ENCODE measurements at places on chromosomes 12 and 14. TPM values are rescaled to one million over a fixed set of nuclear protein-coding genes. Genes with fewer than 3 reads are reported as not detected.
A peak's percentile ranks its signal among the peaks of the same experiment; 100 is the strongest.

The CD163L1 gene
- total RNA-seq = 5.4 TPM

The ERBB3 gene
- total RNA-seq = 0.88 TPM

The CABP1 gene
- total RNA-seq = not detected

The KRT6C gene
- not detected for total RNA-seq

The TMEM132C gene
- total RNA-seq = not detected

The NEDD1 gene
- total RNA-seq = 34.7 TPM

- peak; percentile 25 for DNase-seq
These were observed 79.7 kb upstream of the MYF6 start for GRCh38 chr12:80627782-80628181.

GRCh38 chr12:89857652-89858274 is 149.1 kb upstream of the ATP2B1 start:
- DNase-seq = no peak

DNA sequence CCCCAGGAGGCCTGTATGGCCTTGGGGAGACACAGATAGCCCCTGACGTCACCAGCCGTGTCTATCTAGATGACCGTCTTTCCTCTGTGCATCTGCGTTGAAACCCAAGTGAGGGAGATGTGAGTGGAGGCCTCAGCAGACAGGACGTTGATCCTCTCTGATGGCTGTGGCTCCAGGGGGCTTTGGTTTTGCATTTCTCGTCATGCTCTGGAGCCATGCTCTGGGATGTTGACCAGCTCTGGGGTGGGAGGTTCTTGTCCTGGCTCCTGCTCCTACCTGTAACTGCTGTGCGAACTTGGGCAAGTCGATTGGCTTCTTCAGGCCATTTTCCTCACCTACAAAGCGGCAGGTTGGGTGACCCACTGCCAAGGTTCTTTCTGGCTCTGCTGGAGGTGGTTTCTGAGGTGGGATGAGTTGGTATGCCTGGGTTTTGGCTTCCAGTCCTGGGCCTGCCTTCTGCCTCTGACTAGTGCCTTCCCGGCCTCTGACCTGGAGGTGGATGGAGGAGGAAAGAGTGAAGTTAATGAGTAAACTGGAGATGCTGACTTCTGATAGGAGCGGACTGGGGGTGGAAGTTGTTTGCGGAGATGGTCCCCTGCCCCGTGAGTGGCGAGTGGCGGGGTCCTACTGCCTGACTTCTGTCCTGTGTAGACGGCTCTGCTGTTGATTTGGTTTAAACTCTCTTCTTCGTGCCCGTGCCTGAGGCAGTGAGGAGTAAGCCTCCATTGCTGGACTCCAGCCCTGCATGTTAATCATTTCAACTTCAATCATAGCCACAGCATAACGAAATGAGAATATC is 8.4 kb downstream of the TSPAN9 start:
- DNase-seq = no peak

DNA sequence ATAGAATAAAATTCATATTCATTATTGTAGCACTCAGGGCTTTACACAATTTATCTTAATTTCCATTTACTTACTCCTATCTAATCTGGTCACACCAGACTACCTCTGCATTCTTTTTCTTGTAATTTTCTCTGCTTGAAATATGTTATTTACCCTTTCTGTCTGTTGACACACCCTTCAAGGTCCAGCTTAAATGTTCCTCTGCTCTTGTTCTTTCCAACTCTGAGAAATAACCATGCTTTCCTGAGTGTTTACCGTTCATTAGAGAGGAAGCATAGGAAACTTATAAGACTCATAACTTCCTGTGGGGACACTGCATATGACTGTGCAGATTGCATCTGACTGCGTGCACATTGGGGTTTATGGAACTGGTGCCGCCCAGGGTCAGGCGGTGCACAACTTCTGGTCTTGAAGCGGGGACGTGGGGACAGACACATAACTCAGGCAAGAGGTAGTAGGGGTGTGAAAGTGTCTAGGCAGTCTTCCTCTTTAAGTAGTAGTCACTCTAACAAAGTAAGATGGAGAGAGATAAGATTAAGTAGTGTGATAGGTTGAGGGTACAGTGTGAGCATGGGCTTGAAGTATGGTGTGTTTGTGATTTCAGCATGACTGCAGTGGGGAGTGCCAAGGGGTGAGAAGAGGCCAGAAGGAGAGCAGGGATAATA is 42.6 kb upstream of the FOXJ2 start:
- peak; percentile 60 for DNase-seq

DNA sequence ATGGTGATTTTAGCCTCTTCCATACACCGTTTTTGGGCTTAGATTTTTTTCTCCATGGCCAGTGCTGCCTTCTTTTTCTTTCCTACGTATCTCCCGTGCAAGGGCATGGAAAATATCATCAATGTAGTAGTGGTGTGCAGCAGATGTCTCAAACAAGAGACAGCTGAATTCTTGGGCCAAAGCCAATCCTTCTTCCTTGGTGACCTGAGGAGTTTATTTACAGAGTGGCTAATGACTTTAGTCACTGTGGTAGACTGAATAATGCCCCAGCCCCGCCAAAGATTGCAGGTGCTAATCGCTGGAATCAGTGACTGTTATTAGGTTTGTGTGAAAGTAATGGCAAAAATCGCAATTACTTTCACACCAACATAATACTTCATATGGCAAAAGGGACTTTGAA is 235.5 kb upstream of the NOS1 start:
- no peak for DNase-seq

- no peak for DNase-seq
These were observed 3.9 kb upstream of the ATN1 start for GRCh38 chr12:6923851-6924250.

DNA sequence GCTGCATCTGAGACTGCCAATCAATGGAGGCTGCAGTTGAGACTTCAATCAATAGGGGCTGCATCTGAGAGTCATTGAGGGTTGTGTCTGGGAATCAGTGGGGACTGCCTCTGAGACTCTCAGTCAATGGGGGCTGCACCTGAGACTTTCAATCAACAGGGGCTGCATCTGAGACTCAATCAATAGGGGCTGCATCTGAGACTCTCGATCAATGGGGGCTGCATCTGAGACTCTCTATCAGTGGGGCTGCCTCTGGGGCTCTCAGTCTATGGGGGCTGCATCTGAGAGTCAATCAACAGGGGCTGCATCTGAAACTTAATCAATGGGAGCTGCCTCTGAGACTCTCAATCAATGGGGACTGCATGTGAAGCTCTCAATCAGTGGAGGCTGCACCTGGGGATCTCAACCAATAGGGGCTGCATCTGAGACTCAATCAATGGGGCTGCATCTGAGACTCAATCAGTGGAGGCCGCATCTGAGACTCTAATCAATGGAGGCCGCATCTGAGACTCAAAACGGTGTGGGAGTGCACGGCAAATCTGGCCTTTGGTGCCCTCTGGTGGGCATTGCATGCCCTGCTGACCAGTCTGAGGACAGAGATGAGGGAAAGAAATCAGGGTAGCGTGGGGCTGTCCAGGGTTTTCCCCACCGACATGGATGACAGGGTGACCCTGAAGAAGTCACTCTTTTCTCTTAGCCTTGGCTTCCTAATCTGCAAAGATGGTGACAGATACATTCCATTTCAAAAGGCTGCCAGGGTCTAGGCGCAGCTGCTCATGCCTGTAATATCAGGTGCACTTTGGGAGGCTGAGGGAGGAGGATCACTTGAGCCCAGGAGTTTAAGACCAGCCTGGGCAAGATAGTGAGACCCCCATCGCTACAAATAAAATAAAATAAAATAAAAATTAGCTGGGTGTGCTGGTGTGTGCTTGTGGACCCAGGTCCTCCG is 41.3 kb upstream of the EIF5 start:
- DNase-seq = peak; percentile 84

DNA sequence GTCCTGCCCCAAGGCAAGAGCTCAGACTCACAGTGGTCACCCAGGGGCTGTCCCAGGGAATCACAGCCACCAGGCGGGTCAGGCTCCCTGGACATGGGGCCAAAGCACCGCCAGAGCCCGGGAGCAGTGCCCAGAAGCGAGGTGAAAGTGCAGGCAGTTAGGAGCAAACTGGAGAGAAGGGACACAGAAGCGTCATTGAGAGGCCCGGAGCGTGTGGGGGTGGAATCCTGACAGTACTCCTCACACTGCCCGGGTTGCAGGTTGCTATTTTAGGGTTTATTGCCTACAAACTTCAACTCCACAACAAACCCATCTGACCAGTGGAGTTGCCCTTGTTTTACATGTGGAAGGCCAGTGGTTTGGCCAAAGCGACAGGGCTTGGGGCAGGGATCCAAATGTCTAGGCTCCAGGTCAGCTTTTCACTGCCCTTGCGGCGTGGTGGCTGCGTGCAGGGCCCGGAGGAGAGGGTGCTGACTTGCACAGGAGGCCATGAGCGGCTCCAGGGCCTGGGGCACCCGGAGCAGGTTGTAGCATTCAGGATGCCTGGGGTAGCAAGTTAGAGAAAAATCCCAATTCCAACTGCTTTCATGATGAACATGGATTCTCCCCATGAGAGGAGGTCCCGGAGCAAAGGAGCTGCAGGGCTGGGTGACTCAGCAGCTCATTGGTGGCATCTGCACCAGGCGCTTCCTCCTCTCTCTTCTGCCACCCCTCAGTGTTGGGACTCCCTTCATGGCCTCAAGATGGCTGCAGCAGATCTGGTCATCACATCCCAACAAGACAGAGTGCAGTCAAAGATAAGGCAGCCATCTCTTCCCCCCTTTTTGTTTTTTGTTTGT is 112.3 kb upstream of the NCOR2 start:
- no peak for DNase-seq

- DNase-seq = no peak
These were observed 9.8 kb upstream of the MCRS1 start for GRCh38 chr12:49577589-49578315.

GRCh38 chr12:54544743-54545142 is 4.7 kb upstream of the PDE1B start:
- no peak for DNase-seq

DNA sequence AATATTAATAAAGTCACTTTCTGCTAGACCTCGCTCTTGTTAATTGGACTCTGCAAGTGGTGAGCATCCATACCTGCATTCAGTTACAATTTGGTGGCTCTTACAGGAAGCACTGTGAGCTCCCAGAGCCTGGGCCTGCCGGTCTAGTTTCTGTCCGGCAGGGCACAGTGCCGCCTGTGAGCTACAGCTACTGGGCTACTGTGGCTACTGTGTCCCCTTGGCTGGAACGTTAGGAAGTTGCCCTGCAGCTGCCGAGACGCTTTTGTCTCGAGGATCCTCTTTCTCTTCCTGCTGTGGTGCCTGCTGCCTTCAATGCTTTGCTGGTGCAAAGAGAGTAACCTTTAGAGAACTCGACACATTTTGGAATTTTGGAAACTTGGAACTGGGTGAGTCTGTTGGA is 44.6 kb upstream of the PTGDR start:
- no peak for DNase-seq

DNA sequence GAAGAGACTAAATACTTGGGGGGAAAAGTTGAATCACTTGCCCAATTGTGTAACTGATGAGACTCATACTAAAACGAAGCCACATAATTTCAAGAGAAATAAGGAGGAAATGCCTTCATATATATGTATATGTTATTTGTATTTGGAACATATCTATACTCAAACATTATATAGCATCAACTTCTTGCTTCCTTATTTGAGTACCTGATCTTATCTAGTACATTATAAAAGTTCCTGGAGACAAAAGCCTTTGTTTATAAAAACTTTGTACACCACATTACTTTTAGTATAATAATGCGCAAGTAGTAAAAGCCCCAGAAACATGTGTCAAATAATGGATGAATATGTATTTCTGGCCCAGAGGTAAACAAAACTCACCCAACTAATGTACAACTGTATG is 92.0 kb downstream of the SLC2A13 start:
- no peak for DNase-seq

- no peak for DNase-seq
These were observed 8.3 kb downstream of the OR4K17 start for GRCh38 chr14:20118795-20119194.

DNA sequence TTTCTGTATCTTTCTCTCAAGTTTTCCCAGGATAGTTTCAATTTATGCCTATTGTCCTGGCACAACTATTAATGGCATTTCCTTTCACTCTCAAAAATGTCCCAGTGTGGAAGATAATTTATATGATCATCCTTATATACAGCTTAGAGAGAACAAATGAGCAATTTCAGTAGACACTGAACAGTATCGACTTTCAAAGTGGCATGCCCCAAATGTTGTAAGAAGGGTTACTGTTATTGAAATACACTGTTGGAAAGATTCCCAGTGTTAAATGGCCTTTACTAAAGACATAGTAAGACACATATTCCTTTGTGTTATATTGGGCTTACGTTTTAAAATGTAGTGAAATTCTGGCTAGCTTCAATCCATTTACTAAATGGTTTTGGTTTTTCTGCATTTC is 202.3 kb upstream of the CDKN3 start:
- no peak for DNase-seq

- DNase-seq = no peak
These were observed 112.3 kb upstream of the TSPAN8 start for GRCh38 chr12:71270057-71270456.

DNA sequence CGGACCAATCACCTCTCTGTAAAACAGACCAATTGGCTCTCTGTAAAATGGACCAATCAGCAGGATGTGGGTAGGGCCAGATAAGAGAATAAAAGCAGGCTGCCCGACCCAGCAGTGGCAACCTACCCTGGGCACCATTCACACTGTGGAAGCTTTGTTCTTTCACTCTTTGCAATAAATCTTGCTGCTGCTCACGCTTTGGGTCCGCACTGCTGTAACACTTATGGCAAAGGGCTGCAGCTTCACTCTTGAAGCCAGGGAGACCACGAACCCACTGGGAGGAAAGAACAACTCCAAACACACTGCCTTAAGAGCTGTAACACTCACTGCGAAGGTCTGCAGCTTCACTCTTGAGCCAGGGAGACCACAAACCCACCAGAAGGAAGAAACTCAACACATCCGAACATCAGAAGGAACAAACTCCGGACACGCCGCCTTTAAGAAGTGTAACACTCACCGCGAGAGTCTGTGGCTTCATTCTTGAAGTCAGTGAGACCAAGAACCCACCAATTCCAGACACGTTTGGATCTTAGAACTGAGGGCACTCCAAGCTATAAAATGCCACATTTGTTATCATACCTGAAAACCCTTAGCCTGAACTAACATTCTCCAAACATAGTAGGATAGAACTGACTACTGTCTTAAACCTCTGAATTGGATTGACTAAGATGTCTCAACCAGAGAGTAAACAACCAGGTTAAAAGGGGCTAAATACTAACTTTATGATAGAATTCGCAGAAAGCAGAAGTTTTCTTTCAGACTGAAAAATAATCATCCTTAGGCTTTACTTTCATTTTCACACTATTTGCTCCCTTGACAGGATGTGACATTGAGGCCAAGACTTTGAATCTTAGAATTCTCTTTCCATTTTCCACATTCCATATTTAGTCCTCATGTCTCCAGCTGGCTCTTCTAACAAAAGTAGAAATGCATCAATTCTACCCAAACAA is 33.6 kb downstream of the CDKL1 start:
- DNase-seq = no peak

DNA sequence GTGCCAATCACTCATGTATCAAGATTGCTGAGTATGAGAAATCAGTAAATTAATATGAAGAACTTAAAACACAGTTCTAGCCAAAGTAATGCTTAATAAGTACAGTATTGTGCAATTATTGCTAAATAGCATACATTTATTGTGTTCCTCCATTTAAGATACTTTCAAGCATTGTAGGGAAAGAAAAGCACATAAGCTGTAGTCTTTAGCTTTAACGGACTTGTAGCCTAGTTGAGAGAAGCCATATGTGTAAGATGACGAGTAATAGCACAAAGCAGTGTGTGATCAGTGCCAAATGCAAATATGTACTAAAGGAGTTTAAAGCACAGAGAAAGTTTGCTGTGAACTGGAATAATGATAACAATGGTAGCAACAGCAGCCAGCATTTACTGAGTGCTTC is 38.1 kb downstream of the ETV6 start:
- DNase-seq = no peak
